ENCODE measurements at places on chromosomes 1 and 21.

DNA sequence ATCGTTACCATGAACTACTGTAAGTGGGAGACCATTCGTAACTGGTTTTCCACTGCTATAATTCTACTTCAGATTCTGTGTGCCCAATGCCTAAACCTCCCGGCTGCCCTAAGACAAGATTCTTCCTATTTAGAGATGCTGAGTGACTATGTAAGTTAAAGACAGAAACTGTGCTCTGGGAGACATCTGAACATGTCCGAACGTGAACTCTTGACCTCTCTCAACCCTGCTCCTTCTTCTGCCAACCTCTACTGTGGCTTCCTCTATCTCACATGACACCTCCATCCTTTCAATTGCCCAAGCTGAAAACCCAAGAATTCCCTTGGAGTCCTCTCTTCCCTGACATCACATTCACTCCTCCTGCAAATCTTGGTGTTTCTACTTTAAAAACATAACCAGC lies 182.9 kb downstream of the AKT3 start:
- DNase-seq = no peak

- DNase-seq = no peak
Measured at GRCh38 chr1:46256523-46256922, 9.0 kb downstream of the RAD54L start.

DNA sequence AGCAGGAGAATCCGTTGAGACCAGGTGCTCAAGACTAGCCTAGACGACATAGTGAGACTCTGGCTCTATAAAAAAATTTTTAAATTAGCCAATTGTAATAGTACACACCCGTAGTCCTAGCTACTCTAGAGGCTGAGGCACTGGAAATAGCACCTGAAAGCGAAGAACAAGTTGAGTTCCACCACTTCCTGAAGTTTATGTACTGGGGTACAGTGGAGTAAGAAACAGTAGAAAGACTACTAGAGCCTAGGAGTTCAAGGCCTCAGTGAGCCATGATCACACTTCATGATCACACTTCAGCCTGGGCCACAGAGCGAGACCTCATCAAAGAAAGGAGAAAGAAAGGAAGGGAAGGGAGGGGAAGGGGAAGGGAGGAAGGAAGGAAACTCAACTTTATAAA lies 19.8 kb downstream of the RSBN1 start:
- DNase-seq = no peak

- DNase-seq = no peak
Measured at GRCh38 chr1:54558434-54559030, 10.5 kb downstream of the ACOT11 start.

DNA sequence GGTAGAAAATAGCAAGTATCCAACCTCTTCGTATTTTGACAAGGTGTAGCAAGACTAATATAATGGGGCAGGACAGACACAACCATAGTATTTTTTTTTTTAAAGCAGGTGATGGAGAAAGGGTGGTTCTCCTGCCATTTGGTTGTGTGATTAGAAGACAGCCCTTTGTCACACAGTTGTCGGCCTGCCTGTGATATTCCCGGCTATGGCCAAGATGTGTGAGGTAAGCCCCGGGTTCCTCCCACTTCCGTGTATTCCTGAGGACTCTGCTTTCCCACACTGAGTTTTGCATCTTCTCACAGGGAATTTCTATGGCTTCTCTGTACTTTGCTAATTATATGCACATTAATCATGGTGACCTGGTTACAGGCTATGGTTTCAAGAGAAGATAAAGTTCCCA lies 35.9 kb downstream of the ZNF496 start:
- DNase-seq = no peak

- DNase-seq = no peak
Measured at GRCh38 chr1:164853146-164853545, 294.2 kb downstream of the PBX1 start.

DNA sequence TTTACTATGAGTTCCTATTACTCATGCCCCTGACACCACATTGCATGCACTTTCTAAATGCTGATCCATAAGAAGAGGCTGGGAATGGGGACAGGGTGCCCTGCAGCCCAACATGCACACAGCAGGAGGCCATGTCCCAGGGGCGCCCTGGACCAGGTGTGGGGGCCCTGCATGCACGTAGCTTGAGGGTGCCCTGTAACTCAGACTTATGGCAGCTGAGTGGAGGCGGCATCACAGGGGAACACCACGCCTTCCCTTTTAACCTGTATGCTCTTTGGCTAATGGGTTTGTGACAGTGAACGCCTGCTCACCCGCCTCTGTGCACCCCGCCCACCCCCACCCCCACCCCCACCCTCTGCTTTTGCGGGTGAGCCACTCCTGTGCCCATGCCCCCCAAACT lies 36.1 kb downstream of the SNAP47 start:
- no peak for DNase-seq

- no peak for DNase-seq
Measured at GRCh38 chr21:34180826-34181359, 107.5 kb downstream of the MRPS6 start.

DNA sequence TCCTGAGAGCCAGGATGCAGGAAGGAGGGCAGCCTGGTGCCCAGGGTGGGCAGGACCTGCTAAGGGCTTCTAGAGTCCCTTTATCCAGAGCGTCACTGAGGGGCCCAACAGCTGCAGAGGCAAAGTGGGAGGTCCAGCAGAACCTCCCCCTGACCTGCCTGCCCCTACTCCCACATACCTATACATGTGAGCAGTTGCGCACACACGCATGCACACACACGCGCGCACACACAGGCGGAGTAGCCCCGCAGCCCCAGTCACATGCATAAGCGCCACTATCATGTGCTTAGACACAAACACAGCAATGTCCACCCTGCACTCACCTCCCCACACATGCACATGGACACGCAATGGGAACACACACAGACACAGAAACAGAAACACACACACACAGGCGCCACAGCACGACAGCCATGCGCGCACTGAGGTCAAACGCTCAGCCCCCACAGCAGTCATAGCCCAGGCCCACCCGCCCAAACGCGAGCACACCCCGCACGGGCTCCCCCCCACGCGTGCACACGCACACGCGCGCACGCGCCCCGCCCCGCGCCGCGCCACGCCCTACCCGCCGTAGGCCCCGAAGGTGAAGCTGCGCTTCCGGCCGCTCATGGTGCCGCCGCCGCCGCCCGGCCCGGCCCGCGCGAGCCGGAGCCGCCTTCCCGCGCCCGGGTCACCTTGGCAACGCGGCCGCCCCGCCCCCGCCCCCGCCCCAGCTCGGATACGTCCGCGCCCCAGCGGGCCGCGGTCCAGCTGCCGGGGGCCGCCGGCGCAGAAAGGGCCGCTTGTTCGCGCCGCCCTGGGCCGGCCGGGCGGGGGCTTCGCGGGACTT lies 17.7 kb downstream of the RAP1GAP start:
- peak; percentile 9 for DNase-seq

DNA sequence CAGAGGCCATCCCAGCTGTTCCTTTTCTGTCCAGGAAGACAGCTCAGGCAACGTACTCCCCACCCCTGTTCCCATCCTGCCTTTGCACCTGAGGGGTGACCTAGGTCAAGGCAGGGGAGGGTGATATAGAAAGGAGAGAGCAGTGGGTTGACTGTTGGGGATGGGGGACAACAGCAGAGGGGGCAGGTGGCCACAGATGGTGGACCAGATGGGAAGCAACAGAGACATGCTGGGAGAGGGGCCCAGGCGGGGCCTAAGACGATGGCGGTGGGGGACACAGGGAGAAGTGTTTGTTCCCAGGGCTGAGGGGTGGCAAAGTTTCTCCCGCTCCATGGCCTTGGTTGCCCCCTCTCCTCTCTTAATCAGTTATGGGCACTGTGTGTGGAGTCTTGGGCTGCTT lies 6.3 kb downstream of the CELSR2 start:
- DNase-seq = no peak

- no peak for DNase-seq
Measured at GRCh38 chr1:220983877-220984635, 104.8 kb downstream of the HLX start.

DNA sequence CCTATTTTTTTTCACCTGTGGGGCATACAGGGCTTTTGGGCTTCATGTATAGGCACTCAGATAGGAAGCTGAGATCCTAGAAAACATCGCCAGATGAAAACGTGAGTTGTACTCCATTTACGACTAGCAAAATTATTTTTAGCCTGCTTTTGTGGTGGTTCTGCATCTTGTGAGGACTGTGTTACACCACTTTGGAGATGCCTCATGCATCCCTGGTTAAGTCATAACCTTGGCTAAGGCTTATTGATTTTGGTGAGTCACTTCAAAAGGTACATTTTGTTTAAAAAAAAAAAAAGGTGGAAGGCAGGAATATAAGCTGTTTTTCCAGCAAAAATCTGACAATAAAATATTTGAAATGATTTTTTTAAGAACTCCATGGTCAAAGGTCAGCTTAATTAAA lies 101.8 kb upstream of the OLFM3 start:
- no peak for DNase-seq

- no peak for DNase-seq
Measured at GRCh38 chr21:45029948-45030681, 44.3 kb upstream of the ADARB1 start.

GRCh38 chr1:168504064-168504837 lies 39.5 kb downstream of the XCL2 start:
- no peak for DNase-seq

DNA sequence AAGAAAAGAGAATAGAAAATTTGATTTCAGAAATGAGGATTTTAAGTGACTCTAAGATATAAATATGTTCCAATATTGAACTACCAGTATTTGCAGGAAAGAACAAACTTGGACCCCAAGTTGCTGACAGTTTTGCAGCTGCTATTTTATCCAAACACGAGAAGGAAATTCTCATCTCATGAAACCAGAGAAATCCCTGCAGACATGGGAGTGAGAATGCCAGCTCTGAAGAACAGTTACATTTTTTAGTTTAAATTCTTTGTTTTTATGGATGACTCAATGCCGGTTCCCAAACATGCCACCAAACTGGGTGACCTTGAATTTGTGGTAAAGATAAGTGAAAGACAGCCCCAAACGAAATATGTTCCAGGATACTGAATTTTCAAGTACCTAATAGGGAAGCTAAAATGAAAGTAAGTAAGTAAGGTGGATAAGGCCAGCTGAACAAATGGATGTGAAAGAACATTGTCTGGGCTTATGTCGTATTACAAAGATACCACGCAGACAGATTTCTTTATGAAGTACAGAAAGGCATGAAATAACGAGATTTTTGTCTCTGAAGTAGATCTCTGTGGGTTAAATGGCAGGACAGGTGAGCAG lies 19.9 kb downstream of the TLR5 start:
- no peak for DNase-seq

GRCh38 chr1:37448691-37449417 lies 25.5 kb upstream of the ZC3H12A start:
- no peak for DNase-seq

GRCh38 chr1:236356141-236356540 lies 37.9 kb upstream of the EDARADD start:
- DNase-seq = no peak

DNA sequence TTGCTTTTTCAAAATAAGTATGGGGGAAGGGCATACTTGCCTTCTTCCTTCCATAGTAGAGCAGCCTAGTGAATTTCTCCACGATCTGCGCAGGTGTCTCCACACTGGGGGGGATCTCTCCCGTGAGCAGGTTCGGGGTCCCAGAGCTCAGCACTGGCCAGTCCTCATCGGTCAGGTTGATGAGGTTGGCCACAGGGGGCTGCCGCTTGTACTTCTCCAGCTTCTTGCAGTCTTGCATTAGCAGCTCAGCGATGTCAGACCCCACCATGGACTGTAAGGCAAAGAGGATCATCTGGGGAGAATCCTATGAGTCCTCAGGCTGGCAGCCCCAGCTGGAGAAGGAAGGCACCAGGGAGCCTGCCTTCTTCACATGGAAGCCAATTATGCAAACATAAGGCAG lies 11.8 kb downstream of the SEC16B start:
- no peak for DNase-seq

DNA sequence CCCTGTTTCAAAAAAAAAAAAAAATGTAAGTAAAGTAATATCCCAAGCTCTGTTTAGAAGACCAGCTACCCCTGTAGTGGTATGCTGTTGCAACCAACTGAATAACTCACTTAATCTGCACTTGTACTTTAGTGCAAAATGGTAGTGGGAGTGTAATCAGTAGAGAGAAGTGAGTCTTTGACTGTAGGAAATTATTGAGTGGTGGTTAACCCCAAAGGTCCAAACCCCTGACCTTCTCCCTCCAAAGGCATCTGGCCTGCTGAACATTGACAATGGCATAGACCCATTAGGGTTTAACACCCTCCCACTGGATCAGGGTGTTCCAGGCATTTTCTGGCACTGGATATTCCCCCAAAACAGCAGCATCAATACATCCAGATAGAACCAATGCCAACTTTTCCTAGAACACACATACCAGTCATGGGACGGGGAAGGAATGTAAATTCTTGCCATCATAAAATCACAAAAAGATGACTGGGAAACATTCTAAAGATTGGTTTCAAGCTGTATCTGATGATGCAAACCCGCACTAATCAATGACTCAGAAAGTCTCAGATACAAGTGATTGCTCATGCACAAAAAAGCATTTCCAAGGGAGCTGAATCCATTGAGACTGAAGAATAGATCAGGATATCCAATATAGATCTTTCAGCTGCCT lies 110.3 kb downstream of the MRPL39 start:
- DNase-seq = no peak

GRCh38 chr1:18101508-18101907 lies 6.1 kb upstream of the IGSF21 start:
- DNase-seq = no peak
